ENCODE measurements at places on chromosomes 4 and X.

DNA sequence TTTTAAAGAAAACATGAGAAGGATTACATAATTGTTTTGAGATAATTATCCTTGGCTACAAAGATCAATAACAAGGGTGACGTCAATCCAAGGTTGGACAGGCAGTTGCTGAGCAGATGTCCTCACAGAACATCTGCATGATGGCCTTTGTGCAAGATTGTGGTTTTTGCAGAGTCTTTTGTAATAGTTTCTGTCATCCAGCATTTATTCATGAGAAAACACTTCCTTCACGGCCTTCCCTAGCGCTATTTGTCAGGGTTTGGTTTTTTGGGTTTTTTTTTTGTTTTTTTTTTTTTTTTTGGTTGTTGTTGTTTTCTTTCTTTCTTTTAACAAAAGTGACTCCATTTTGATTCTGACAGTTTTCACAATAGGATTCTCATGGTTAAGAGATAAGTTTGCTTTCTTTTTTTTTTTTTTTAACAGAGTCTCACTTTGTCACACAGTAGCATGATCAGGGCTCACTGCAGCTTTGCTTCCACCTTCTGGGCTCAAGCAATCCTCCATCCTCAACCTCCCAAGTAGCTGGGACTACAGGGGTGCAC, 31.5 kb upstream of the ELF2 start:
- no peaks in the 10 kb centered on the region for H3K27me3 ChIP-seq
- DNase-seq: no peak
- H3K4me3 ChIP-seq: no peak overlapping the region
- H3K27ac ChIP-seq: no peak overlapping the region
- no peaks in the 10 kb centered on the region for H3K36me3 ChIP-seq

DNA sequence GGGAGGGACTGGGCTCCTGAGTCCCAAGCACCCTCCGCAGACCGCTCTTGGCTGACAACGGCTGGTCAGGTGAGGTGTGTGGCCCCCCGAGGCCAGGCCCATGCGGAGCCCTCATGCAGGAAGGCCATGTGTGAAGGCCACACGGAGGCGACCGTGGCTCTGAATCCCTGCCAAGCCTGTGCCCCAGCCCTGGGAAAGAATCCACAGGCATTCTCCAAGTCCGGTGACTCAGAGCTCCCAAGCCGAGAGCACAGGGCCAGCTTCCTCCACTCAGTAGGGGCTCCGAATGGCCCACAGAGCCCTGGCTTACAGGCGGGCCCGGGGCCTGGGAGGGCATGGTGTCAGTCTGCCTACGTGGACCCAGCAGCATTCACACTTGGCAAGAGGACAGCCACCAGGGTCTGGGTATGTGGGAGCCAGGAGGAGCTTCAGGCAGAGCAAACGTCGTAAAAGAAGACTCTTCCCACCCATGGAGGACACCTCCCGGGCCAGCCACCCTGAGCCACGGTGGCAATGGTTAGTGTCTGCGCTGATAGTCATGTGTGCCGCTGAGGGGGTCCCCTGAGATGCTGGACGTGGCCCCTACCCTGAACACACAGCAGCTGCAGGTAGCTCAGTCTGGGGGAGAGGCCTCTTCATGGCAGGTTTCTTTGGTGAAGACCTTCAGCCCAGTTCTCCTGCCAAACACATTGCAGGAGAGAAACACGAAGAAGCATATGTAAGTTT, 105.7 kb downstream of the PSAPL1 start:
- H3K36me3 ChIP-seq: no peaks in the 10 kb centered on the region
- no peak for DNase-seq
- H3K4me1 ChIP-seq: no peaks in the 10 kb centered on the region
- H3K27me3 ChIP-seq: no peaks in the 10 kb centered on the region
- H3K27ac ChIP-seq: no peak overlapping the region
- no peak overlapping the region for H3K4me3 ChIP-seq

- no peak overlapping the region for H3K27ac ChIP-seq
- no peak for DNase-seq
- H3K36me3 ChIP-seq: no peaks in the 10 kb centered on the region
- no peak overlapping the region for H3K4me3 ChIP-seq
- no peaks in the 10 kb centered on the region for H3K27me3 ChIP-seq
- no peaks in the 10 kb centered on the region for H3K4me1 ChIP-seq
These were observed 266.5 kb upstream of the BOD1L1 start for GRCh38 chr4:13893987-13894386.

GRCh38 chrX:107563824-107564223, 64.5 kb upstream of the PRPS1 start:
- no peak for DNase-seq
- H3K27ac ChIP-seq: no peak overlapping the region
- H3K4me3 ChIP-seq: no peak overlapping the region
- peaks cover 3% of the 10 kb centered on the region for H3K4me1 ChIP-seq
- no peaks in the 10 kb centered on the region for H3K36me3 ChIP-seq

DNA sequence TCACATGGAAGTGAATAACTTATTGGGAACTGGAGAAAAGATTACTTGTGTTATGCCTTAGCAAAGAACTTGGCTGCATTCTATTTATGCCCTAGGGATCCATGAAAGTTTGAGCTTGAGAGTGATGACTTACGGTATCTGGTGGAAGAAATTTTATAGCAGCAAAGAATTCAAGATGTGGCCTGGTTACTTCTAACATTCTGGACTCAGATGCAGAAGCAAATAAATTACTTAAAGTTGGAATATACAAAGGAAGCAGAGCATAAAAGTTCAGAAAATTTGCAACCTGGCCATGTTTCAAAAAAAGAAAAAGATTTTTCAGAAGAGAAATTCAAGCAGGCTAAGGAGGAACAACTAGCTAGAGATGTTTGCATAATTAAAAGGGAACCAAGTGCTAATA, 252.3 kb upstream of the WDFY3 start:
- H3K36me3 ChIP-seq: no peaks in the 10 kb centered on the region
- no peaks in the 10 kb centered on the region for H3K4me1 ChIP-seq
- H3K4me3 ChIP-seq: no peak overlapping the region
- no peak overlapping the region for H3K27ac ChIP-seq
- no peaks in the 10 kb centered on the region for H3K27me3 ChIP-seq

All from iPS DF 6.9 (cell line).